Naive B cell (primary cell): ENCODE measurements at places on chromosomes 6 and 20.

GRCh38 chr20:19407736-19408135, 195.3 kb downstream of the SLC24A3 start:
- no peaks in the 10 kb centered on the region for H3K4me1 ChIP-seq
- H3K27ac ChIP-seq, result no peak overlapping the region
- H3K27me3 ChIP-seq, result no peaks in the 10 kb centered on the region

DNA sequence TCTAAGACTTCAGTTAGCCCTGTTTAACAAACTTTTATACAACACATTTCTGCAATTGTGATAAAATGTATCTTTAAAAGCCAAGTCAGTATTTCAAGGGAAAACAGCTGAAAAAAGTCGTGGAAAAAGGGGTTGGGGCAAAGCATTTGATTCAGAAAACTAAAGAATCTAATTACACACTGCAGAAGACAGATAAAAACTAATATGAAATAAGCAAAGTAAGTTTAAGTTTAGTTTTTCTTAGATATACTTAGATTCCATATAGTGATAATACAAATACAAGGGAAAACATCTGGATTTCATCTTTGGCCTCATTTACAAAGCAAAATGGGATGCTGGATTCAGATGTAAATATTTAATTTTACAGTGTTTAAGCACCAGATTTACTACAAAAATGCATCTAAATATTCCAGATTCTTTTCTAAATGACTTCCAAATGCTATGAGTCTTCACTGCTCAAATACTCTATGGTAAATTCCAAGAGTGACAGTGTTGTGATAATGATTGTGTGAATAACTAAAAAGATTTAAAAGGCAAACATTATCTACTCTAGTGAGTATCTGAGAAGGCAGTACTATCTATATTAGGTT, 1.5 kb upstream of the ADNP start:
- H3K4me1 ChIP-seq, result peaks cover 23% of the 10 kb centered on the region
- peak overlapping the region; percentile 84 for H3K4me3 ChIP-seq
- peak overlapping the region; percentile 99 for H3K27ac ChIP-seq
- DNase-seq, result no peak

- H3K4me1 ChIP-seq, result no peaks in the 10 kb centered on the region
- no peak overlapping the region for H3K27ac ChIP-seq
- H3K27me3 ChIP-seq, result peaks cover 26% of the 10 kb centered on the region
- no peak for DNase-seq
- peaks cover 31% of the 10 kb centered on the region for H3K36me3 ChIP-seq
Measured at GRCh38 chr6:170035044-170035443, 255.8 kb downstream of the DLL1 start.

DNA sequence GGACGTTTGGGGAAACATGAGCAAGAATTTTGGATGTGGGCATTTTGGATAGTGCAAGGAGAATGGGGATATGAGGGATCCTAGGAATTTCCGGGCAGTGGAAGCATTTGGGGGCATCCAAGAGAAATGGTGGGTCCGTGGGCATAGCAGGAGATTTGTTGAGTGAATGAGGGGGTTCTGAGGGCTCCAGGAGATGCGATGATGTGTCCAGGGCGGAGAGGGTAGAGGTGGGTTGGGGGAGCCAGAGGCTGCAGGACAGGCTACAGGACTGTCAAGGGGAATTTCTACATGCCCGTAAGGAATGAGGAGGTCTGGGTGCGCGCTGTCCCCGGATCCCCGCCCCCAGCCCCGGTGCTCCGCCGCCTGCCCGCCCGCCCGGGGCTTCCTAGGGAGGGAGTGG, 364 bp downstream of the FRS3 start:
- no peaks in the 10 kb centered on the region for H3K27me3 ChIP-seq
- H3K4me1 ChIP-seq, result peaks cover 21% of the 10 kb centered on the region
- H3K27ac ChIP-seq, result peak overlapping the region; percentile 86
